ENCODE measurements at places on chromosomes 6 and 20.

DNA sequence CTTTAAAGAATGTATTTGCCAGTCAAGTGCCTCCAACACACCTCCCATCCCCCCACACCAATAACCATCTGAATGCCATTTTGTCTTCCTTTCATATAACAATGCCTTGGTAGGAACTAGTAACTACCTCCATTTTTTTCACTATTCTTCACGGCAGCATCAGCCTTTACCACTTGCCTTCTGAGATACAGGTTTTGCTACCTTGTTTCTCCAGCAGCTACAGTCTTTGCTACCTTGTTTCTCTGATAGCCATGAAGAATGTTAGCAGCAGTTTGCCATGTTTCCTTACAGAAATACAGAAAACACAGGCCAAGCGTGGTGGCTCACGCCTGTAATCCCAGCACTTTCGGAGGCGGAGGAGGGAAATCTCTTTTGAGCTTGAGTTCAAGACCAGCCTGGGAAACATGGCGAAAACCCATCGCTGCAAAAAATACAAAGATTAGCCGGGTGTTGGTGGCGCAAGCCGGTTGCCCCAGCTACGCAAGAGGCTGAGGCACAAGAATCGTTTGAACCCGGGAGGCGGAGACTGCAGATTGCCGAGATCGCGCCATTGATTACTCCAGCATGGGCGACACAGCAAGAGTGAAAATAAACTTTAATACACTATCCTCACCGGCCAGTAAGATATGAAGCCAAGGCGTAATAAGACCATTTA is 100.9 kb downstream of the HFE start:
- DNase-seq = no peak

- DNase-seq = no peak
Measured at GRCh38 chr6:116382587-116382986, 11.8 kb downstream of the DSE start.

DNA sequence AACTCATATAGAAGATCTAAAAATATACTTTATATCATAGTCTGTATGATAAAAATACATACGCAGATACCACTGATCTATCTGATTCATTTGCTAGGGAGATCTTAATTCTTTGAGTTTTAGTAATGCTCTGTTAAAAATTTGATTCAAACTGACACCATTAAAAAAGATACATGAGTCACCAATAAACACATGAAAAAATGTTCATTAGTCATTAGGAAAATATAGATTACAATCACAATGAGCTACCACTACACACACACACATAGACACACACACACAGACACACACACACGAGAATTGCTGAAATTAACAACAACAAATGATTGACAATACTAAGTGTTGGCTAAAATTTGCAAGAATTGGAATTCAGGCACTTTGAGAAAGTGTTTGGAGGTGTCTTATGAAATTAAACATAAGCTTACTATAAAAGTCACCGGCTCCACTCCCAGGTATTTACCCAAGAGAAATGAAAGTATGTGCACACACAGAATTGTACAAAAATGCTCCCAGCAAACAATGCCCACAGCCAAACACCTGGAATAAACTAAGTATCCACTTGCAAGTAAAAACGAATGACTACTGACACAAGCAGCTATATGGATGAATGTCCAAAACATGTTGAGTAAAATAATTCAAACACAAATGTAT is 117.7 kb upstream of the GGTLC1 start:
- DNase-seq = no peak

DNA sequence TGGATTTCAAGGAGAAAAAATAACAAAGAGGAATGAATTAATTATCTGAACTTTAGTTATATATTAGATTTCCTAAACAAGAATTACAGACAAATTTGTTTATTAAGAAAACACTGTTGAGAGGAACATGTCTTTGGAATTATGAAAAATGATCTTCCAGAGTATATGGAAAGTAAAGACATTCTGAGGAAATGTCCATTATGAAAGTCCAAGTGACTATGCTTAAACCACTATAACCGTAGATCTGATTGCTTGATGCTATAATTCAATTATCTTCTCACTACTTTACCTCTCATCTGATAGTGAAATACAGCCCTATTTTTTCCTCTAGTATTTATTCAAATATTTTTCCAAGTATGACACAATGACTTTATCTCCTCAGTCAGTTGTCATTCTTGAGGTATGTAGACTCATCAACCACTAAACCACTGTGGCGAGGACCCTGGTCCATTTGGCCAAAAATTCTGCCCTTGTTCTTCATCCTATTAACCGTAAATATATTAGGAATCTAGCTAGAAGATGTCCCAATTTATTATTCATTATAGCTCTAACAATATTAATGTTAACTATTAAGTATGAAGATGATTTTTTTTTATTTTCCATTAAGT is 37.3 kb upstream of the AHI1 start:
- no peak for DNase-seq

DNA sequence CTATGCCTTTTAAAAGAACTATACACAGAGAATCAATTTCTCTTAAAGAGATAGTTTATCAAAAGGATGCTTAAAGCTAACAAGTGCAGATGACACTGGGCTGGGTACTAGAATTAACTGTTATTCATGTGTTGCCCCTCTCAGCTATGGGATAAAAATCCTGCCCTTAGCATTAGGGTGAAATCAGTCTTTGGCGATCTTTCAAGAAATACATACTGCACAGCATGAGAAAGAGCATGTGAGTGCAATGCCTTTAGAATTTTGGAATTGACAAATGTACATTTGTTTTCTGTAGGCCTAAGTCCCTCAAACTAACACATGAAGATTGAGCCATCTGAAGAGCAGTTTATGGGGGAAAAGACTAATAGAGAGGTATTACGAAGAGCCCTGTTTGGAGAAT is 115.4 kb downstream of the ZFP64 start:
- no peak for DNase-seq

GRCh38 chr20:51125780-51126179 is 102.9 kb upstream of the KCNG1 start:
- DNase-seq = no peak

GRCh38 chr6:150588888-150589499 is 10.7 kb upstream of the PLEKHG1 start:
- no peak for DNase-seq

GRCh38 chr6:36821581-36822335 is 17.5 kb downstream of the CPNE5 start:
- no peak for DNase-seq

GRCh38 chr6:147366290-147366689 is 142.2 kb upstream of the SAMD5 start:
- DNase-seq = no peak

DNA sequence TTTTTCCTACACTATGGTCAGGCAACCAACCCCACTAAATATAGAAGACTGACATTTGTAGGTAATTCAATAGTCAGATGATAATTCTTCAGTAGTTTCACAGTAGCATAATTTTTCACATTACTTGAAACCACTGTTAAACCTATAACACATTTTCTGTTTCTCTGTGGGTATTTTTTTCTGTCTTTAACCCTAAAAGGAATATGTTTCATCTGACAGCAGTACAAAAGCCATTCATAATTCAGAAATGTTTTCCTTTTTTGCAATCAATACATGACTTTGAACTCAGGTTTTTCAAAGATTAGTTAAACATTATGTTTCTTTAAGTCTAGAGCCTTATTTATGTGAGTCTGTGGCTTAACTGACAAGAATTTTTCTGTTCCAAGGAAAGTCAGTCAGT is 128.6 kb upstream of the RUNX2 start:
- DNase-seq = no peak

DNA sequence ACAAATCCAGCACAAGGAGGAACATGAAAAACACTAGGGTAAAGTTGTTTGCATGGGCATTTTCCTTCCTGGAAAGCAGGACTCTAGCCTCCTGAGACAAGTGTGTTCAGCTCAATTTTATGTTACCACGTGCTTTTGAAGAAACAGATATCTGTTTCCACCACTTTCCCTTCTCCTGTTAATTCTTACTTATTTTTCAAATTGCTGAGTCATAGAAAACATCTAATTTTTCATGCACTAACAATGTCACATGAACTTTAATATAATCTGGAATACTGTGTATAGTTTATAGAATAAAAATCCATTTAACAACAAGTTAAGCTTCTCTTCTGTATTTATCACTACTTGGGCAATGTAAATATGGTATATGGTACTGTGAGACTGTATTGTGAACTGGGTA is 174.2 kb downstream of the ISM1 start:
- no peak for DNase-seq

DNA sequence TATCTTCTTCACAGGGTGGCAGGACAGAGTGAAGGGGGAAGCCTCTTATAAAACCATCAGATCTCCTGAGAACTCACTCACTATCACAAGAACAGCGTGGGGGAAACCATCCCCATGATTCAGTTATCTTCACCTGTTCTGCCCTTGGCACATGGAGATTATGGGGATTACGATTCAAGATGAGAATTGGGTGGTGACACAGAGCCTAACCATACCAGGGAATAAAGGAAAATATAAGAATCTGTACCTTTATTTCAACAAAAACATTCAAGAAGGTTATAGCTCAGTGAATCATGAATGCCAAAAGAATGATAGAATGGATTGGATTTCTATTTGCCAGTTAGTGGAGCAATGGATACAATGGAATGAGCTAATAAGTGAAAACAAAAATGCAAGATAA is 214.4 kb downstream of the PTPRK start:
- DNase-seq = no peak

DNA sequence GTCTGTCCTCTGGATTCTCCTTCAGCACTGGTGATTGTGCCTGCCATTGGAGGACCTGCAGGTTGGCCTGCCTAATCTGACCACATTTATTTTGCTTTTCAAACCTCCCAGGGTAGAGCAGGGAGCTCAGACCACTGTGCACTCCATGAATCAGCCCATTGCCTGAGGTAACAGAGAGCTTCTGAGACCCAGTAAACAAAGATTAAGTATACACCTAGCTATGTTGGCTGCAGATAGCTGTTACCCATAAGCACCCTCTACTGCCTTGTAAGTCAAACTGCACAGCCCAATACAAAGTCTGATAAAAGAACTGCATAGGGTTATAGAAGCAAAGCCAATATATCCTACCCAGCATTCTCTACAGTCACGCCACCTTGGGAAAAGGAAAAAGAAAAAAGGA is 338.7 kb downstream of the HTR1B start:
- no peak for DNase-seq

DNA sequence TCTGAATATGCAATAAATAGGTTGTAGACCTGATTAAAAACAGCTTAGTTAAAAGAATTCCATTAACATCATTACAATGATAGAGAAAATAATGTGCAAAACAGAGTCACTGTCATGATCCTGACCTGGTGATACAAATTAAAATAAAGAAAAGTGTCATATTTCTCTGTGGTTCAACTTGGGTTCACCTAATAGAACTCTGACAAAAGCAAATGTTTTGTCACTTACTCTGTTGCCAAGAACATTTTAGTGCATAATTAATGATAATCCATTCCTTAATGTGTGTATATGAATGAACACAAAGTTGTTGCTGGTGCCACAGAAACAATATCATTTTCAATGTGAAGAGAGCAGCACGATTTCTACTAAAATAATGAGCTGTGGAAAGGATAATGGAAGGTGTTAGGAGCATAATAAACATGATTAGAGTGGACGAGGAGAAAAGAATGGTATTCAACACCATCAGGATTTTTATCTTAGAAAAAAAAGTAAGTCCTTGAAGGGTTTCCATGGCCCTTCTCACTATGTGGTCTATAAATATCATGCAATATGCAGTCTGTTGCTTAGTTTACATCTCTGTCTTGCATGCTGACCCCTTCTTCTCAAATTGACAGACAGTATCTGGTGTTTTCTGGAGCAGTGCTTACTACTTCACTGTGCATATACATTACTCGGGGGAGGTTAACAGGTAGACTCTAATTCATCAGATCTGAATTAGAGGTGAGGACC is 656.6 kb upstream of the MMS22L start:
- DNase-seq = no peak

DNA sequence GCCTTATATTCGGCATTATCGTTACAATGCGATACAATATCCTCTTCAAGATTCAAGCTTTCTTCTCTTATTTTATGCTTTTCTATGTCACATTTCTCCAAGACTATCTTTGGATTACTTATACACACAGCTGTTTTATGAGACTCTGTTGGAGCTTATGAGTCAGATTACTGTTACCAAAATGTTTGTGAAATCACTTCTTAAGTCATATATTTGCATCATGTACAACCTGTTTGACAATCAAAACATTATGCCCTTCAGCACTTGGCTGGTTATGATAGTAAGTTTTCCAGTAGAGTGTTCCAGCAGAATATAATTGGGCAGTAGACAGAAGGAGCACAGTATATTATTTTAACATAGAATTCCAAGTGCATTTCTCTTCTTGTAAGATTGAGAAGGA is 35.2 kb downstream of the BMP6 start:
- DNase-seq = no peak

- no peak for DNase-seq
Measured at GRCh38 chr6:144195671-144196270, 45.5 kb downstream of the STX11 start.

DNA sequence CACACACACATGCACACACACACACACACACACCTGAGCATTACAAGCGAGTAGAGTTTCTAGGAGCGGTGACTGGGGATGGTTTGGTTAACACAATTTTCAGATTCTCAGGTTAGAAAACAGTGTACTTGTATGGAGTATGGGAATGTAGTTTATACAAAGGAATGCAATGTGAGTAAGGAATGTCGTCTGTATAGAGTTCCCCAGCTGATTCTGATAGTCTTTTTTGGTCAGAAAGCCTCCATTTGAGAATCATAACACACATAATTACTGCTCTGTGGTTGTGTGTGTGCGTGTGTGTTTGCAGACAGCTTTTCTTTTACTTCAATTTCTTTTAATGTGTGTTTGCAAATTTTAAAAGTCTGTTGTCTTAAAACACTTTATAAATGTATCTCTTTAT is 93.2 kb downstream of the MYO6 start:
- DNase-seq = no peak

DNA sequence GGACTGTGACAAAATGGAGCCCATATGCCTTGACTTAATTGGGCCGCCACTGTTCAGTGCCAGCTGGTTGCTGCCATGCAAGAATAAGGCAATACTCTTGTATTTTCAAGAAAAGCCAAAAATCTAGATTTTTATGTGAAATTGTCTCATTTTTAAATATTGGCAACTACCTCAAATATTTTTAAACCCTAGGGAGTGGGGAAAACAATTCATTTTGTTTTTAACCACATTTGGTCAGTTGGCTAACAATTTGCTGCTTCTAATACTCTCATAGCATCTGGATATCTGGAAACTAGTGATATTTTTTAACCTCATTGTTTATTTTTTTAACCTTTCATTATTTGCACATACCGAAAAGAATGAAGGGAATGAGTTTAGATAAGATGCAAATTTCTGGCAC is 91.0 kb downstream of the EYA2 start:
- no peak for DNase-seq

GRCh38 chr6:149223904-149224351 is 93.6 kb upstream of the TAB2 start:
- DNase-seq = no peak

DNA sequence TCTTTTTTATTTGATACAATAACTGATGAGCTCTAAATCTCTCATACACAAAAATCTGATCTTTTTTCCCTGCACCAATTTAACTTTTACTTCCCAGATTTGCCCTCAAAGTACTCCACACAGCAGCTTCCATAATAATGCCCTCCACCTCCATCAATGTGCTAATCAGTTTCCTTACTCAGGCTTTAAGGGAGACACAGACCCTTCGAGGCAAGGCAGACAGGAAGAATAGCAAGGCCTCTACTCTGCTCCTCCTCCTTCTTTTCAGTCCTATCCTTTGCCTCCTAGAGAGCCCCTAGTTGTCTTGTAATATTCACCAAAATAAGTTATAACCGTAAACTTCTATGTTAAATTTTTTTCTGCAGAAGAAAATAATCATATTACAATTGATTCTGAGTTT is 444.9 kb upstream of the RNF217 start:
- no peak for DNase-seq

- DNase-seq = no peak
Measured at GRCh38 chr6:143746202-143747119, 68.7 kb downstream of the PHACTR2 start.

All from stimulated activated CD8-positive, alpha-beta memory T cell treated with anti-CD3 and anti-CD28 coated beads, Interleukin-7, amount 100 ng/mL, for 24 hours (primary cell).